Endothelial cell of umbilical vein (primary cell): ENCODE measurements at places on chromosomes 6 and 20. TPM values are rescaled to one million over a fixed set of nuclear protein-coding genes. Genes with fewer than 3 reads are reported as not detected.

DNA sequence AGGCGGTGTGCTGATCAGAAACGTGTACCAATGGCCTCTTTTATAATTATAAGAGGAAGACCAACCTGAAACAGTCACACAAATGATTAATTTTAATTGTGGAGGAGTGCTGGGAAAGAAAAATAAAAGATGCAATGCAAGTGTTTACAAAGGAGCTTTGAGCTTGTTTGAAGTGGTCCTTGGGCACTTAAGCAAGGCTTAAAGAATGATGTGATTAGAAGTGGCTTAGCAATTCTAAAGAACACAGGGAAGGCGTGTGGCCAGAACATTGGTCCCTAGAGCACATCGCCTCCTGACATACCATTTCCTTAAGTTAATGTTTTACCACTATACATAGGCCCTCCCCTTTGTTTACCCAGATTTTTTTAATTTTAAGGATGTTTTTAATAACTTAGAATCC lies 26.1 kb downstream of the PTPN1 start:
- no peak overlapping the region for H3K4me3 ChIP-seq
- no peak for DNase-seq
- no peak overlapping the region for H3K27ac ChIP-seq
- H3K36me3 ChIP-seq: no peaks in the 10 kb centered on the region
- H3K27me3 ChIP-seq: no peaks in the 10 kb centered on the region

DNA sequence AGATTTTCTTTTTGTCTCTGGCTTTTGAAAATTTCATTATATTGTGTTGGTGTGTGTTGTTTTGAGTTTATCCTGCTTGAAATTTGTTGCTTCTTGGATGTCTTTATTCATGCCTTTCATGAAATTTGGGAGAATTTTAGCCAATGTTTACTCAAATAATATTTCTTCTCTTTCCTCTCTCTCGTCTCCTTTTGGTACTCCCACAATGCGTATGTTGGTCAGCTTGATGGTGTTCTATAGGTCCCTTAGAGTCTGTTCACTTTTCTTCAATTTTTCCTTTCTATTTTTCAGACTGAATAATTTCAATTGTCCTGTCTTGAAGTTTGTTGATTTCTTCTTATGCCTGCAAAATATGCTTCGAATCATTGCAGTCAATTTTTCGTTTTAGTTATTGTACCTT lies 39.6 kb downstream of the SCP2D1 start:
- no peak overlapping the region for H3K4me3 ChIP-seq
- no peaks in the 10 kb centered on the region for H3K36me3 ChIP-seq
- DNase-seq: no peak
- no peak overlapping the region for H3K27ac ChIP-seq
- H3K27me3 ChIP-seq: no peaks in the 10 kb centered on the region
- no peaks in the 10 kb centered on the region for H3K4me1 ChIP-seq

DNA sequence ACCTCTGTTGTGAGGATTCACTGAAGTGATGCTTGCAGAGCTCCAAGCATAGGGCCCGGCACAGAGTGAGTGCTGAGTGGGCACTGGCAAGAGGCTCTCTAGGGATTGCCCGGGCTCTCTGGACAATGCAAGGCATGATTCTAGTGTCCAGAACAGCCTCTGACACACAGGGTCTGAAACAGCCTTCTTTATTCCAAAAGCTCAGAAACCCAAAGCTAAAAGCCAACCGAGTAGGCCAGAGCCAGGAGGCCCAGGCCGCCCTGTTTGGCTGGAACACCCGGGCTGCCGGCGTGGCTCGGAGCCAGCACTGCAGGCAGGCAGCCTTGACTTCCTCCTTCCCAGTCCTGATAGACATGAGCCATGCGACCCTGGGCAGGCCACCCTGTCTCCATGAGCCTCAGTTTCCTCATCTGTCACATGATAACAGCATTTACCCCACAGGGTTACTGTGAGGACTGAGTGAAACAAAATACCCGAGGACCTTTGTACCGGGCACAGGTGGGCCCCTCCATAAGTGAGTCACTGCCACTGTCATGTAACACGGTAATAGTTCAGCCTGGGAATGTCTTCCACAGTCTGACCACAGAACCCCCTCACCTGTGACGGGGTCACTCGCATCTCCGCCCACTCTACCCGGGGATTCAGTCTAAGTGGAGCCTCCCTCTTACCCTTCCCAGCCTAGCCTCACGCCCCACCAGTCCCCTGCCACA lies 51.5 kb downstream of the PTPRT start:
- H3K27ac ChIP-seq: no peak overlapping the region
- no peak for DNase-seq
- H3K4me3 ChIP-seq: no peak overlapping the region
- H3K36me3 ChIP-seq: no peaks in the 10 kb centered on the region
- H3K4me1 ChIP-seq: no peaks in the 10 kb centered on the region

DNA sequence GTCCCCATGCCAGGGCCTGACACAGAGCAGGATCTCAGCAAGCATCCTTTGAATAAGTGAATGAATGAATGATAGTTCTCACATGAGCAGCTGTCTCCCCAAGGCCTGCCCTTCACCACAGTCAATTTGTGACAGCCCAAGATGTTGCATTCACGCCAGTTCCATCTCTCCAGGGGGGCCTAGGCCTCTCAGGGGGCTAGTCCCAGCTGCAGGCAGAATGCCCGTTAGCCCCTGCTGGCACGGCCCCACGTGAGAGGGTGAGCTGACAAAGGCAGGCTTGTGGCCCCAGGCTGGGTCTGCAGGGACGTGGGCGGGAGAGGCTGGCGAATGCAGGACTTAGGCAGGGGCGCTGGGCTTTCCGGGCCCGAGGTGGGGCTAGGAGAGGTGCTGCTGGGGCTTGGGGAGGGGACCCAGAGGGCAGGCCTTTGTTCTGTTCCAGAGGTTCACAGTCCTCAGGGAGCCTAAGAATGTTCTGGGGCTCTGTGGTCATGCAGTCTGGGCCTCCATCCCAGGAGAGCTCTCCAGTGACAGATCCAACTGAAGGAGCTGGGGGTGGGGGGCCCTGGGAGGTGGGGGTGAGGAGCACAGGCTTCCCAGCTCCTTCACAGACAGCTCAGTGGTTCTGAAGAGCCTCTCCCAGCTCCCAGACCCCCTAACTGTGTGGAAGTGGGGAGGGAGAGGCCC lies 30.5 kb upstream of the TLDC2 start:
- no peaks in the 10 kb centered on the region for H3K36me3 ChIP-seq
- no peak for DNase-seq
- peaks cover 19% of the 10 kb centered on the region for H3K4me1 ChIP-seq
- H3K27ac ChIP-seq: no peak overlapping the region
- no peaks in the 10 kb centered on the region for H3K27me3 ChIP-seq

Gene OXT
- not detected in 2 replicates for total RNA-seq
